ENCODE measurements at places on chromosomes 3 and 15.

DNA sequence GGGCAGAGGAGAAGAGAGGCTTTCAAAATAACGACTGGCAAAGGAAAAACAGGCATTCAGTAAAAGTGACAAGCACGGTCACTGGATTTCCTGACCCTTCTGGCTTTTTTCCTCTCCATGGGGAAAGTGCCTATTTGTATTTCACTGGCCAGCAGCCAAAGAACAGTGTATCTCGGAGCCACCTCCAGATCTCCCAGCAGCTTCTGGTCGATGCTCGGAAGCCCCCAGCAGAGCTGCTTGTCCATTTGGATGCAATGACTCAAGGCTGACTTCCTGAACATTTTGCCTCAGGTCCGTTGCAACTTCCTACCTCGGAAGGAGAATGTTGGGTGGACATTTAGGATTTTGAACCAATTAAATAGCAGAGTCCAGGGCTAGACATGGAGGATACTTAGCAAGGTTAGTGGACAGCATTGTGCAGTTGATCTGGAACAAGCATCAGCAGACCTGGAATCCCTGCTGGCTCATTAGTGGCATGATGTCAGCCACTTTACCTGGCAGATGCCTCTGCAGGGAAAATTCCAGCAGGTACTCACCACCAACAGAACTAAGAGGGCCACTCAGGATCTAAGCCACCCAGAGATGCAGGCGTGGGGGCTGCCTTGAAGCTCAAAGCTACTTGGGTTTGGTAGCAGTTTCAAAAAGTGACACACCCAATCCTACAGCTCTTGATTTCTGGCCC is 1.1 kb downstream of the FAM107A start:
- DNase-seq, result no peak

GRCh38 chr3:190615060-190615384 is 101.1 kb downstream of the IL1RAP start:
- DNase-seq, result no peak

DNA sequence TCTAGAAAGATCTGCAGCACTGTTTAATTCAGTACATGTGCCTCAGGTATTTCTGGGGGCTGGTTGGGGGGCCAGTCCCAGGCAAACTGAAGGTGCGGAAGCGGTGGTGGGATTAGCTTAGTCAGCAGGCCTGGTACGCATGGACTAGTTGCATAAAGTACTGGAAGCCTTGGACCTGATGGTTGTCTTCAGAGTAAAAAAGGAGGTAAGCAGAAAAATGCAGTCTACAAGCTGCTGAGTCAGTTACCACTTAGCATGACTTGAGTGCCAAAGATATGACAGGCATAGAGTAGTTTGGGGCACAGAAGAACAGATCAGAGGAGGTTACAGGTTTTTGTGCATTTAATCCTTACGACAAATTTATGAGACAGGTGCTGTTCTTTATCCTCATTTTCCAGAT is 19.9 kb upstream of the GOLGA8J start:
- DNase-seq, result no peak

GRCh38 chr3:183033746-183034145 is 53.4 kb upstream of the DCUN1D1 start:
- no peak for DNase-seq
